Stimulated activated CD8-positive, alpha-beta memory T cell treated with anti-CD3 and anti-CD28 coated beads, Interleukin-4, amount 100 ng/mL, for 24 hours (primary cell): ENCODE measurements at places on chromosomes 11 and 22.

DNA sequence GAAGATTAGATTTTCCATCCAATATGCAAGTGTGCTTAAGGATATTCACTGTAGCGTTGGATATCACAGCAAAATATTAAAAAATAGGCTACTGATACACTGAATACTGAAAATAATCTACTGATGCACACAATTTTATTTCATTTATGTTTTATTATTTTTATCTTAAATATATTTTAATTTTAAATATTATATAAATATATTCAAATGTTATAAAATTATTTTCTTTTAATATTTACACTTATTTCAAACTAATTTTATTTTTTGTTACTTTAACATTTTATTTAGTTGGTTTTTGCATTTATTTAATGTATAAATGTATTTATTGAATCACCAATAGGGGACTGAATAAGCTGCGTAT lies 12.3 kb downstream of the MMP3 start:
- DNase-seq: no peak

GRCh38 chr11:111983187-111983986 lies 41.8 kb upstream of the DLAT start:
- no peak for DNase-seq

- DNase-seq: no peak
These were observed 61.5 kb downstream of the BTG4 start for GRCh38 chr11:111450480-111451320.

DNA sequence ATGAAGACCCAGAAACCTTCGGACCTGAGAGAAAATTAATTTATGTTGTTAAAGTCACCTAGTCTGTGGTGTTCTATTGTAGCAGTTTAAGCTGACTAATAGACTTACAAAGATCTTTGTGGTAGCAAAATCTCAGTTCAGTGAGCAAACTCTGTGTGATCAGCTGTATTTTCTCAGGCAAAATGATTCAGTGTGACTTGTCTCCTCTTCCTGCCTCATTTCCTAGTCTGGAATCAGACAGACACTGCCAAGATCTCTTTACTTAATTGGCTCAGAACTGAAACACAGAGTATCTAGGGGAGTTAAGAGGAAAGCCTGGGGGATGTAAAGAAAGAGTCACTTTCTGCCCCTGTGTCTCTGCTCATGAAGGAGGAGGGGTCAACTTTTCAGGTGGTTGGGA lies 564.7 kb downstream of the KCNA4 start:
- no peak for DNase-seq

- DNase-seq: no peak
These were observed 13.5 kb upstream of the SPI1 start for GRCh38 chr11:47391711-47392432.

DNA sequence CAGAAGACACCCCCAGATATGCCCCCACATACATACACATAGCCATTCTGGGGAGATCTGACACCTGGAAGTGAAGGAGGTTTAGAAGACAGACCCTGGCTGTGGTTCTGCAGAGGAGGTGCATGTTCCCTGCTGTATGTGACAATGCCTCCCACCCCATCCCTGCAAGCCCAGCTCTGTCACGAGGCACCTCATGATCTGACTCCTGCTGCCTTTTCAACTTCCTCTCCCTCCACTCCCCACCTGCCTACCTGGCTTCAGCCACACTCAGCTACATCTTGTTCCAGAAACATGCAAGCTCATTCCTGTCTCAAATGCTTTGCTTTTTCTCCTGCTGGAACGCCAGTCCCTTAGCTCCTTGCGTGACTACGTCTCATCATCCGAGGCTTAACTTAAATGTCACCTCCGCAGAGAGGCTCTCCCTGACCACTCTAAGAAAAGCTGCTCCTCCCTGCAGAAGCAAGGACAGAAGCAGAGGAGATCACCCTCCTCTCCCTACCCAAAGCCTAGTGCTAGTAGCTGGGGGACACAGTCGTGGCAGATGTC lies 114.5 kb downstream of the FEZ1 start:
- DNase-seq: no peak

DNA sequence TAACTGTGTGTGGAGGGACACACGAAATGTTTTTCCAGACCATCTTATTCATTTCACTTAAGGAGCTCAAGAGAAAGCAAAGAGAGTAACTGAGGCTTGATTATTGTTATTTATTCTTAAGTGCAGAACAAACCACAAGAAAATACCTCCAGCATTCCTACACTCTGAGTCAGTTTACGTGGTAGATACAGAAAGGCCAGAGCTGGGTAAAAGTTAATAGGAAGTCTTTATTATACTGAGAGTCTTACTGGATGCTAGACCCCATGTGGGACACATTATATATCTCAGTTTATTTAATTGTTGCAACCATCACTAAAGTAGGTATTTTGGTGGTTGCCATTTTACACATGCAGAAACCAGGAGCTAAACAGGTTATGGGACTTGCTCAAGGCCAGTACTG lies 261.4 kb upstream of the POU2AF2 start:
- DNase-seq: no peak

DNA sequence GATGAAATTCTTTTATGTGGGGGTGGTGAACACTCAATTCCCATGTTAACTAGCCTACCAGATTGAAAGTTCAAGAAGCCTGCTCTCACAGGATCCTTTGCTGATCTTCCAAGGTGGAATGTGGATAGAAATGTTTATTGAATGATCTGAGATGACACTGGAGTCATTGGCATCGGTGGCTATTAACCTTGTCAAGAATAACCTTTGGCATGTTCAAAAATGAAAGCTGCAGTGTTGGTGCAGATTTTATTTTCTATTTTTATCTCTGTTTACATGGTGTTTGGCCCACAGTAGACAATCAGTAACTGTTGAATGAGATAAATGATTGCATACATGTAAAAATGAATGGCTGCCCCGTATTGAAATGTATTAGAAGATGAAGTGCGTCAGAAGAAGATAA lies 19.0 kb downstream of the MCAM start:
- no peak for DNase-seq

DNA sequence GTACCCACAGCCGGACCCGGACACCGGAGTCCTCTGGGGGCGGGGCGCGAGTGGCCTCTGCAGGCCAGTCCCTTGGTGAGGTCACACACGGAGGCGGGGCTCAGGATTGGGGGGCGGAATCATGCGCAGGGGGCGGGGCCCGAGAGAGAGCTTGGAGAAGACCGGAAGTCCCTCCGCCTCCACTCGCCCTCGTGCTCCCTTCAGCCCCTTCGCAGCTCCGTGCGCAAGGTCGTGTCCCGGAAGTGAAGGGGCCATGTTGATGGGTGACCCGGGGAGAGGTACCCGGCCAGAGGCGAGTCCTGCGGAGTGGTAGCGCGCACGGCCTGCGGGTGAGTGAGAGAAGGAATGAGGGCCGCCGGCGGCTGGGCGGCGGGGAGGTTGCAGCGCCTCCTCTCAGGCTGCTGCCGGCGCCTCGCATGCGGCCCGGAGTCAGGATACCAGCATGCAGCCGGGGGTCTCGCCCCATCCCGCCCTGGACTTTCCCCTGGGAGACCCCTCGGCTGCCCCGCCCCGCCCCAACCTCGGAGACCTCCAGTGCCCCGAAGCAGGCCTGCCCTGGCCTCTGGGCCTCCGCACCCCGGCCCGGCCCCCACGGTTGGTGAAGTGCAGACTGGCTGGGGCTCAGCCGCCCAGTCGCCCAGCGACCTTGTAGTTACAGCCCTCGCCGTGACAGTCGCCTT lies at the start of gene MIEF1:
Gene MIEF1 (plus strand): TSS at position 182 of the 680 bp plus-strand sequence. CDS start 9,005 bp downstream, outside the sequence.
- peak; percentile 91 for DNase-seq

DNA sequence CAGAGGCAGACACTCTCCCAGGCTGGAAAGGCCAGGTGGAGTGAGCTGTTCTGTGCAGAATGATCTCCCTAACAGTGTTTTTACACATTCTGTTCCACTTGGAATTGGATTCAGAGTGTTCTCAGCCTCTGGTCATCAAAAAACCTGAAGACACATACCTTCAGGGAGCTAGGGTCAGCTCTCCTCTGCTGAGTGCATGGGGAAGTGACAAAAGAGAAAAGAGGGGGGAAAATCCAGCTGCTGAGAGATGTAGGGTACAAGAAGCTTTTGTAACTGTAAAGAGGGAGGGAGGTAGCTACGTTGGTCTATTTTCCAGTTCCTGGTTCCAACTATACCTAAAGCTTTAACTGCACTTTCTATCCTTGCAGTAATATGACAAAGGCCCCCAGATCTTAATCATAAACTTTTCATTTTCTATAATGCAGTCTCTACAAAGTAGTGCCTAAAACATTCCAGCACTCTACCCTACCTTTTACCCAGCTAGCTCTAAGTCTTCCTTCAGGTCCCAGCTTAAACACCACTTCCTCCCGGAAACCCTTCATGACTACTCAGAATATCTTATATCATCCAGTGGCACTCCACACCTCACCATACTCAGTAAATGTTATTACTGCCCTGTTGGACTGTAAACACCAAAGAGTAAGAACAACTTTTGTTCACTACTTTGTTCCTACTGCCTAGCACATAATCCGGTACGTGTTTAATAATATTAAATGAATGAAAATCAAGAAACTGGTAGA lies 9.2 kb downstream of the MAPK1 start:
- no peak for DNase-seq
